Activated naive CD8-positive, alpha-beta T cell treated with anti-CD3 and anti-CD28 coated beads, Interleukin-2, amount 50 U/mL, for 16 hours (primary cell): ENCODE measurements at places on chromosomes 11 and 22.

DNA sequence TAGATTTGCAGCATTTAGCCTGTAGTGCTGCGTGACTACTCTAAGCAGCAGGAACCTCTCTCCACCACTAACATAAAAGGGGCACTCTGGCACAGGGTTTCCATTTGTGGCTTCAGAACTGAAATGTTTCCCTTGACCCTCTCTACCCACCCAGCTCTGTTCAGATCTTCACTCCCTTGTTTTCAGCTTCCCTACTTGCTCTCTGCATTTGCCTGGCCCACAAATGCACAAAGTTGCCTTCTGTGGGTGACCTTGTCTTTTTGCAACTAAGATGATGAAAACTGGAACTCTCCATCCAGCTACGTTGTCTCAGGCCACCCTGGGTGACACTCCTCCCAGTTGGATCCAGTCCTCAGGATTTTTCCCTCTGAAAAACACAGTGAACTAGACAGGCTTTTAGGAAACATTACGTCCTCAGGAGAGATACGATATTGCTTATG lies 19.8 kb upstream of the PSMA1 start:
- no peak for DNase-seq

- DNase-seq: no peak
These were observed 148.9 kb downstream of the BRD1 start for GRCh38 chr22:49678842-49679170.

- no peak for DNase-seq
These were observed 29.8 kb downstream of the MICAL3 start for GRCh38 chr22:17994424-17995108.

GRCh38 chr11:134119094-134119493 lies 50.2 kb downstream of the JAM3 start:
- no peak for DNase-seq

DNA sequence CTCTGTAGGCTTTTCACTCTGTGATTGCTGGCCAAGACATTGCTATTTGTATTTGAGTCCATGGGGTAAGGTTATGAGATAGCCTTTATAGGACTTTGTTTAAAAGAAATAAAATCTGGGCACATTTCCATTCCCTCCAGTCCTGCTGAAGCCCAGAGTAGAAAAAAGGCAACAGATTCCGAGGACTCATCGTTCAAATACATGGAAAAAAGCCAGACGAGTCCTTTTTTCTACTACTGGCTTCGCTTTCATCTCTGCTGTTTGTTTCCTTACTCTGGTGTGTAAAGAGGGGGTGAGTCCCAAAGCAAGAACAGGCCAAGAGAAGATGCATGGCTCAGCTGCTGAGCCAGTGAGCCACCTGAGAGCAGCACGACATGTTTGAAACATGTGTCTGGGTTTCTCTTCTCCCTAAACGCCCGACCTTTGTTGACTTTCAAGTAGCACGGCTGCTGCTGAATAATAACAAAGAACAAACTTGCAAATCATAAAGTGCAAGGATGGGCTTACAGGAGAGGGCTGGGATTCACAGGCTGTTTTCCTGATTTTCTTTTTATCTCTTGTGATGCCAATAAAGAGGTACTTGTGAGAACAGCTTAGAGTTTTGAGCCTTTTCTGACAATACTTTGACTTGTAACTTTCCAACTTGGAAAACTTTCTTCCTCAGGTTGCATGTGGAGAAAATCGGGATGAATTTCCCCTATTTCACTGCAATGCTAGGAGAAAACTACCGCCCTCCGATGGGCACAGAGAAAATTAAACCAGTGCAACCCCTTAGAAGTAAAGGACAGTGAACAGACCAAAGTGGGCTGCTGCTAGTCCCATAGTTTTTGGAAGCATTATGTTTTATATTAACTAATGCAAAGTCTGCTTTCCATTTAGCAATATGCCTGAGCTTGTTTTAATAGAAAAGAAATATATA lies 195.2 kb upstream of the RAG2 start:
- no peak for DNase-seq

DNA sequence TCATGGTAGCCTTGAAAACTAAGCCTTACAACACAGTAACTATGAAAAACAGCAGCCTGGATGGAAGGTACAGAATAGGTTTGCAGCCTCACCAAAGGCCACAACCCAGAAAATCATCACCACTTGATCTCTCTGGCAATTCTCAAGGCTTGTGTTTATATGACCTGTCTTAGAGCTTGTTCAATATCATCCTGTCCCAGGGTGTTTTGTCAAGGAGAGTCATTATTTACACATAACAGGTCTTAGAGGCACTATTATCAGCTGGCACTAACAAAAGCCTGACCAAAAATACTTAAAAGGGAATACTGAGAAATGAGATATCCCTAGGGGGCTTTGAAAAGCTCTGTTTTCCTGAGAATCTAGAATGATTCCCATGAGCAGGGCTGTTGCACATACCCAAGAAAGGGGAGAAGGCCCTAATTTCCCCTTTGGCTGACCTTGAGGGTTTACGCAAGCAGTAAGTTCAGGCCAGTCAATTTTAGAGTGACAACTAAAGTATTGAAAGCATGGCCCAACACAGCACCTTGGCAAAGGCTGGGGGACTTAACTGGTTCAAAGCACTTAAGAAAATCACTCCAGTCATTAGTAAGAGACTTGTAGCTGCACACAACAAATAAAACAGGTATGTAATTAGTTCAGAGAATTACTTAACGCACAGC lies 7.9 kb downstream of the SC5D start:
- DNase-seq: no peak

DNA sequence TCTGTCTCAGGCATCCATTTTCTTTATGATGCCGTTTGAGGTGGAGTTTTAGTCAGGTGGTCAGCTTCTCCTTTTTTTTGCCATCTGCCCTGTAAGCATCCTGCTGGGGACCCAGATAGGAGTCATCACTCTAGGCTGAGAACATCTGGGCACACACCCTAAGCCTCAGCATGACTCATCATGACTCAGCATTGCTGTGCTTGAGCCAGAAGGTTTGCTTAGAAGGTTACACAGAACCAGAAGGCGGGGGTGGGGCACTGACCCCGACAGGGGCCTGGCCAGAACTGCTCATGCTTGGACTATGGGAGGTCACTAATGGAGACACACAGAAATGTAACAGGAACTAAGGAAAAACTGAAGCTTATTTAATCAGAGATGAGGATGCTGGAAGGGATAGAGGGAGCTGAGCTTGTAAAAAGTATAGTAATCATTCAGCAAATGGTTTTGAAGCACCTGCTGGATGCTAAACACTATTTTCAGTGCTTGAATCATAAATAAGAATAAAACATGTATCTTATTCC lies 10.9 kb upstream of the HBE1 start:
- no peak for DNase-seq

DNA sequence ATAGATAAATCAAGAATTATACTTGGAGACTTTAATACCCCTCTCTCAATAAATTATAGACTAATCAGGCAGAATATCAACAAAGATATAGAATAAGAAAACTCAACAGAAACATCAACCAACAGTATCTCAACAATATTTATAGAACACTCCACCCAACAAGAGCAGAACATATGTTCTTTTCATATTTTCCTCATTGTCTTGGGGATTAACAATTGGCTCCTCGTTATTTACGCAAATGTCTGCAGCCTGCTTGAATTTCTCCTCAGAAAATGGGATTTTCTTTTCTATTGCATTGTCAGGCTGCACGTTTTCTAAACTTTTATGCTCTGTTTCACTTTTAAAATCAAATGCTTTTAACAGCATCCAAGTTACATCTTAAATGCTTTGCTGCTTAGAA lies 37.0 kb upstream of the FBLN1 start:
- no peak for DNase-seq

- DNase-seq: no peak
These were observed 36.8 kb upstream of the LRRC32 start for GRCh38 chr11:76707293-76707825.

DNA sequence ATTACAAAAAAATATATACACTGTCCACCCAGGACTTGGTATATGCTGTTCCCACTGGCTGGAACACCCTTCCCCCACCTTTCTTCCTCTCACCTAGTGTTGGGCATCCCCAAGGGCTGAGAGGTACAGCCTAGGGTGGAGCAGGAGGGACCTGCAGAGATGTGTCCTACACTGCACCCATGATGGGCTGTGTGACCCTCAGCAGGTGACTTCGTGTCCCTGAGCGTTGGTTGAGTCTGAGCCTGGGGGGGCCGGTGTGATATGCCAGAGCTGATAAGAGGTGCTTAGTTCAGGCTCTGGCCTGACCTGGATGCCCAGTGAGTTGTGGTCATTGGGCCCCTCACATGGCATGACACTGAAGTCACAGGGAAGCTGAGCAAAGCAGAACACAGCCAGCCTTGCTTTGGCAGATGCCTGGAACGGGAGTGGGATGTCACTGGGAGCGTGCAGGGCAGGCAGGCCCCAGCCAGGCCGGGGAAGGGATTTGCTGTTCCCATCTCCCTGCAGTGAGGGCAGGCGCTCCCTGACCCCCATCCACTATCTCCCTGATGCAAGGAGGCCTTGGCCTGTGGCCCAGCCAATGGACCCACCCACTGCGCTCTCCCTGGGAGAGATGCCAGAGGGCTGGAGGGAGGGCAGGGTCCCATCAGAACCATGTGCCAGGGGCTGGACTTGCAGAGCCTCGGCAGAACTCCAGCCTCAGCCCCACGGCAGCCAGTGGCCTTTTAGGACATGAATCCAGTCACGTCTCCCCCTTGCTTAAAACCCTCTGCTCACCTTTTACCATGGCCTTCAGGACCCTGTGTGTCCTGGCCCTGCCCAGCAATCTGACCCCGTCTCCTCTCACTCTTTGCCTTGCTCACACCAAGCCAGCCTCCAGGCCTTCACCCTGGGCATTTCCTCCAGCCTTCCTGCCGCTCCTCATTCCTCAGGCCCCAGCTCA lies 138.9 kb downstream of the MN1 start:
- no peak for DNase-seq

GRCh38 chr11:16839821-16840220 lies 101.4 kb downstream of the C11orf58 start:
- DNase-seq: no peak

- no peak for DNase-seq
These were observed 99.4 kb upstream of the BLID start for GRCh38 chr11:122215244-122215992.

DNA sequence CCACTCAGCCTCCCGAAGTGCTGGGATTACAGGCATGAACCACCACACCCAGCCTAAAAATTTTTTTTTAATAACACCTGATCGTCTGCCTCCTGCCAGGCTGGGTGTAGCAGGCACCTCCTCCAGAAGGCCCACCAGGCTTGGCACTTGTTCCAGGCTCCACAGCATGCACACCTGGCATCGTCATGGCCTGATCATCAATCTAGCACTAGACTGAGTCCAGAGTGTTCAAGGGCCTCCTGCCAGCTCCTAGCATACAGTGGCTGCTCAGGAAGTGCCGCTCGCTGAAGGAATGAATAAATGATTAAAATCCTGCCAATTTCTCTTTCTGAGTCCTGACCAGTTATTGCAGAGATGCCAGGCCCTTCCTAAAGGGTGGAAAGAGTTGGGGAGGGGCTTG lies 3.5 kb upstream of the PDGFB start:
- no peak for DNase-seq

GRCh38 chr11:93844568-93844967 lies 5.8 kb downstream of the VSTM5 start:
- no peak for DNase-seq

DNA sequence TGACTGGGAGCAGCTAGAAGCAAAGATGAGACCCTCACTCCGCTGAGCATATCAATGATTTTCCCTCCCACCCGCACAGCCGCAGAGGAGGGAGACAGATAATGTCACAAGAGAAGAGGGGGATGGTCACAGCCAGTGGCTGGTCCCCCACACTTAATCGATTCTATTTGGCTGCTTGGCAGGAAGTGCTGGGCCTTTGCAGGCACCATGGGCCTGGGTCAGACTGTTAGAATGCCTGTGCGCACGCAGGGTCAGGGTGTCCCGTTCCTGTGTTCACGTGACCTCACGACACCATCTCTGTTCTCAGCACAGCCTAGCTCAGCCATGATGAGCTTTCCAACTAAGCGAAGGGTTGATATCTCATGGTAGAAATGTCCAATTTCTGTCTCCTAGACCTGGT lies 107.0 kb downstream of the MYO18B start:
- no peak for DNase-seq
